ENCODE measurements at places on chromosomes 2 and 18.

DNA sequence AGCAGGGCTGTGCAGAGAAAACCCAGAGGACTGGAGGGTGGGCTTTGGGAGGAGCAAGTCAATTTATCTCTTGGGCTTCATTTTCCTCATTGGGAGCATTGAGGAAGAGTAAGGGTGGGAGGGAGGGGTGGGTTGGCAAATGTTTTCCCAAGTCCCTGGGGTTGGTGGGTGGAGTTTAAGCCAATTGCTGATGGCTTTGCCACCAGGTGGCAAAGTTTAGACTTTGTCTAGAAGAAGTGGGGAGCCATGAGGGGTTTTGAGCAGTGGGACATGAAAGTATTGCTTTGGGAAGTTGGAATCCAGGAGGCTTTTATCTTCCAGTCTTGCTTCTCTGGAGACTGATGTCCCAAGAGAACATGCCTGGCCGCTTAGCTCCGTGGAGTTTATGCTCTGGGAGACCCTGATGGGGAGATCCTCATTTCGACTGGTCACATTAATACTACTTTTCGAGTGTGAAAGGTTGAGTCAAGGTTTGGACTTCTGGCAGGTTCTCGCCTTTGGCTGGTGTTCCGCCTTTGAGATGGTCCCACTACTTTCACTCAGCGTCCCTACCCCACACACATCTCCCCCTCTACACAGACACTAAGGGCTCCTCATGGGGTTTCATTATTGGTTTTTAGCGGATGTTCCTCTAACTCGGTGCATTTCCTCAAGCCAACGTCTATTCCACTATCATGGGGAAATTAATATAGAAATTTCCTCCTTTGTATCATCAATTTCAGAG lies 126.7 kb downstream of the PRKCE start:
- no peak for DNase-seq

DNA sequence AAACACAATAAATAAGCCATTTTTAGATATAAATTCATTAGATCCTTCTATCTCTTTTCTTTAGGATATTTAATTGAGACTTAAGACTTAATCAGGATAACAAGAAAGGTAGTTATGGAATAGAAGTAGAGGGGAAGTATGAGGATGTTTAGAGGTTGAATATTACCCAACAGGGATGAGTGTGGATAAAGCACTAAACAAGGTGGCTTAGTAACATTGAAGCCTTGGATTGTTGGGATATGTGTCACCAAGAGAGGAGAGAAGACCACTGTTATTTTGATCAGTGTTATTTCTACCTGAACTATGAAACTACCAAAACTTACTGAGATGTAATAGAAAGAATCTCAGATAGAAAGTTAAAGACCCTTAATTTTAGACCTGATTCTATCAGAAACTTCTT lies 405.7 kb downstream of the PIK3C3 start:
- DNase-seq = no peak

DNA sequence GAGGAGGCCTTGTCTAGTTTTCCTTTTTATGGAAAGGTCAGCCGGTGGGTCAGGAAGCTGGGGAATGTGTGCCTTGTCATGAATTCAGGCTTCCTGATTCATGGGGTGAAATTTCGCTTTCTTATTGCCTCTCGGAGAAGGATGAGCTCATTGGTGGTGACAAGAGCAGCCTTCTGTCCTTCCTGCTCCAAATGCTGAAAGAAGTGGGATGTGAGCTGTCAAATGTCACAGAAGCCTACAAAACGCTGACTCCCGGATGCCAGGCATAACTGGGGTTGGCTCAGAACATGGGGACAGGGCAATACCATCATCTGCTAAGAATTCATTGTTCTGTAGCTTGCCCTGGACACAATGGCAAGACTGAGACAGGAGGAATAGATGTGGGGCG lies 55.8 kb upstream of the FAM136A start:
- no peak for DNase-seq

GRCh38 chr2:60962528-60962927 lies 55.0 kb upstream of the PEX13 start:
- no peak for DNase-seq

GRCh38 chr2:171316755-171317337 lies 116.9 kb downstream of the METTL8 start:
- DNase-seq = no peak

- no peak for DNase-seq
Observed at GRCh38 chr18:12027046-12027445, 45.7 kb downstream of the IMPA2 start.

DNA sequence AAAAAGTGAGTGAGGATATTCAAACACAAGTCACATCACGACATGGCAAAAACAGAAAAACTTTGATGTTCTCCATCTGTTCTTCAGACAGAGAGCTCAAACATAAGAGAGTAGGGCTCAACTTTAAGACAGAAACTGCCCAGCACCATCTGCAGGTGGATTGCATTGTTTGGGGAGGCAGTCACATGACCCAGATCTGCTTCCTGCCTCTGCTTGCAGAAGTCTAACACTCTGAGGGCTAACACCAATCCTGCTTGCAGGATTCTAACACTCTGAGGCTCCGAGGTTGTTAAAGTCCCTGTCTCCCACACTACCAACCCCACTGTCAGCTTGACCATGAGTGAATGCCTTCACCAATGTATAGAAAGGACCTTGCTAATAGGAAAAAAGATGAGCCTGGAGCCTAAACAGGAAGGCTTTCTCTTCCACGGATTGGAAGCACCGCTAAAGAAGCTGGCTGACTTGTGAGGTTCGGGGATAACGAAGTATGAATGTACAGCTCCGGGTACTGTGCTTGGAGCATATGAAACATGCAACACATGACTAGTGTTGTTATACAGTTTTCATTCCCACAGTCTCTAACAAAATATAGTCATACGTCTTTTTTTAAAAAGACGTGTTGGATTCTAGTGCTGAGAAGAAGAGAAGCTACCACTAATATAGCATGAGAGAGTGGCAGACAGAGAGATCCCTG lies 176.6 kb upstream of the CREB1 start:
- peak; percentile 16 for DNase-seq

GRCh38 chr18:73670039-73670438 lies 477.6 kb downstream of the FBXO15 start:
- no peak for DNase-seq

GRCh38 chr18:67776929-67777328 lies 260.4 kb upstream of the DSEL start:
- no peak for DNase-seq

GRCh38 chr2:172908275-172908674 lies 167.4 kb upstream of the MAP3K20 start:
- DNase-seq = no peak

- DNase-seq = peak; percentile 60
Observed at GRCh38 chr2:44244135-44244871, 31.0 kb upstream of the SLC3A1 start.

GRCh38 chr18:76412818-76413565 lies 82.0 kb downstream of the ZNF516 start:
- DNase-seq = no peak

GRCh38 chr2:169012812-169013627 lies 18.1 kb downstream of the ABCB11 start:
- DNase-seq = no peak

DNA sequence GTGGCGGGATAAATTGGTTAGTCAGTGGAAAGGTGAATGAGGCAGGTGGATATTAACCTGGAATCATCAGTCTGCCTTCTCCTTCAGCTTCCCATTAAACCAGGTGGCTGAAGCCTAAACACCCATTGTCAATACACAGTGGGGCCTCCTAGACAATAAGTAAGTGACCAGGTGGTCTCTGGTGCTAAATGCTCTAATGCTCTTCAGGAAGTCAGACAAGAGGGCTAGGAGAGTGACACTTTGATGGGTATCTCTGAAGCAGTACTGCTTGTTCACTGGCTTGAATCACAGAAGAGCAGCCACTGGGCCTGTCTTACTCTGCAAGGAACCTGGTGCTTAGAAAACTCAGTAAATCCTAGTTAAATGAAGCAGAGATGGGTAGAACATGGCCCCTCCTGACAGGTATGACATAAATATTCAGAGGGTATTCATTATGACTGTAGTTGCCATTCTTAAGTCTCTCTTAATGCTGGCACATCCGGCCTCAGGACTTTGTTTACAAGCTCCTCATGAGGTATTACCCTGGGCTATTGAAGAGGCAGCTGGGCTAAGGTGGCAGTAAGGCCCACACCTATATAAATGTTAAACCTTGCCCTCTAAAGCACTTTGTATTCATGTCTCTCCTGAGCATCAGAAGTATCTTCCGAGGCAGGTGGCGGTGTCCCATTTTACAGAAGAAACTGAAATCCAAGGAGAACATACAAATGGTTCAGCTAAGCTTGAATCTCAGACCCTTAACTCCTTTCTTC lies 104.9 kb downstream of the NCK2 start:
- DNase-seq = no peak

GRCh38 chr2:226977775-226978190 lies 141.9 kb downstream of the RHBDD1 start:
- no peak for DNase-seq

- peak; percentile 78 for DNase-seq
Observed at GRCh38 chr2:165874445-165875039, 79.0 kb downstream of the TTC21B start.

DNA sequence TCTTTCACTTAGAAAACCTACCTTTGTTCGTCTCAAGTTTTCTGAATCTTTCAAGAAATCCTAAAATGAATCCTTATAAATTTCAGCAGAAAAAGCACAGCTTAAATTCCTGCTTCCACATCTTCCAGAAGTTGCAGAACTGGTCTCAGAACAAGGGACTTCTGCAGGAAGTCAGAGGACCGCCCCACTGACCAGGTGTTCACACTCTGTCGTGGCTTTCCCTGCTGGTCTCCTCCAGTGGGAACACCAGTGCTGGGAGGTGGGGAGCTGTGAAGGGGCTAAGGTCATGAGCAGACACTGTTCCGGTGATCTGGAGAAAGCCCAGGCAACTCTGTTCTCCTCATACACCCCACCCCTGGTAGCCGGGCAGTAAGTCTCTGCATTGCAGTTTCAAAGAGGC lies 3.5 kb downstream of the FAM110C start:
- no peak for DNase-seq

GRCh38 chr2:42844901-42845821 lies 52.8 kb upstream of the HAAO start:
- no peak for DNase-seq

GRCh38 chr18:600107-600506 lies 3.3 kb downstream of the CLUL1 start:
- DNase-seq = no peak

GRCh38 chr2:239168575-239168974 lies 232.2 kb downstream of the HDAC4 start:
- DNase-seq = no peak

- DNase-seq = no peak
Observed at GRCh38 chr2:193556766-193557470, 1362.2 kb upstream of the TMEFF2 start.

DNA sequence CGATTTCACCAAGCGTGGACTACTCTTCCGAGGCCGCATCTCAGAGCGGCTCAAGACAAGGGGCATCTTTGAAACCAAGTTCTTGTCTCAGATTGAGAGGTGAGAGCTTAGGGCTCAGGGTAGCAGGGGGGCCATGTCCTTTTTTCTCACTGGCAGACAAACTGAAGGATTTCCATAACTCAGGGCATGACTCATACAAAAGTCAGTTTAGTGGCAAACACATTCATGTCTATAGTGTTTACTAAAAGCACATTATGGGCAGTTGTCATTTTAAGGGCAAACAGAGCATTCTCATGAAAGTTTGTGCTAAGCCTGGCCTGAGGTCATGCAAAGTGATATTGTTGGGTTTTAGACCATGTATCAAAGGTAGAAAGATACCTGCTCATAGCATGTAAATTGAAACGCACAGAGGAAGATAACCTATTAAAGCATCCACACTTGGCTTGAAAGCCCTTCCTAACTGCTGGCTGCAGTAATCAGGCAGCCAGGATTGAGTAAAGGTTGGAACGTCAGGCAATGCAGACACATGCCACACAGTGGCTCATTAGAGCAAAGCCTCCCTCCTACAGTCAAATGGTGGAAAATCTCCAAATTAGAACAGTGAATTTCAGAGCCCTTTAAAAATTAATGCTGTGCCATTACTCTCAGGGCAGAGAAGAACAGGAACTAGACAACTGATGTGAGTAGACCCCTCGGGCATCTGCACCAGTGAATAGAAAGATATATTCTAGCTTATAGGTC lies 54.2 kb downstream of the HK2 start:
- no peak for DNase-seq

DNA sequence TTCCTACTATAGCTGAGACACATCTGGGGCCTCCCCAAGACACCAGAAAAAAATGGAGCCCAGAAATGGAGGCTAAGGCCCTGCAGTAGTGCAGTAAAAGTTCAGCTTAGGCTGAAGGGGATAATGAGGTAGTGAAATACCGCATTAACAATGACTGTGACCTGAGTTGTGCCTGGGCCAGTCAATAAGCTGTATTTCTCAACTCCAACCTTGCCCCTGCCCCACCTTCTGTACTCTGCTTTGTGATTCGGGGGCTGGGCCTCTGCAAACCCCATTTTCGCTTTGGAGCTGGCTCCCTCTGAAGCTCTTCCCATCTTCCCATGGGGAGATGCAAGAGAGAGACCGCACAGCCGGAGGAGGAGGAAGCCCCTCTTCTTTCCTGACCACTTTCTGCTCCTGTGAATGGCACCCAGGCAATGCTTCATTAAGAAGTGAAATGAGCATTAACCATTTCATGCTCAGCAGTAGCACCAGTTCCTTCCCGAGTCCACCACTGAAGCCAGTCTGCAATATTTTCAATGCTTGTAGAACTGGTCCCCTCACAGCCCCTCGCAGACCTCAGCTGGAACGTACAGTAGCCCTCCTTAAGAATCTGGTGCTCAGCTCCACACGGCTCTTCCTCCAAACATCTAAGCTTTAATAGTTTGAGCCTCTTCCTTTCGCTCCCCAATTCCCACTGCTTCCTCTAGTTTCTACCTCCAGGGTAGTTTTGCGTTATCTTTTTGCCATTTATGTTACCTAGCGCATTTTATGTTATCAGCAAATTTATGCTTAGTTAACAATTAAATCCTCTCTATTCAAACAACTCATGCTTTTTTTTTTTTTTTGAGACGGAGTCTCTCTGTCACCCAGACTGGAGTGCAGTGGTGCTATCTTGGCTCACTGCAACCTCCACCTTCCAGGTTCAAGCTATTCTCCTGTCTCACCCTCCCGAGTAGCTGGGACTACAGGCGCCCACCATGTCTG lies 32.6 kb upstream of the SCYGR1 start:
- no peak for DNase-seq

DNA sequence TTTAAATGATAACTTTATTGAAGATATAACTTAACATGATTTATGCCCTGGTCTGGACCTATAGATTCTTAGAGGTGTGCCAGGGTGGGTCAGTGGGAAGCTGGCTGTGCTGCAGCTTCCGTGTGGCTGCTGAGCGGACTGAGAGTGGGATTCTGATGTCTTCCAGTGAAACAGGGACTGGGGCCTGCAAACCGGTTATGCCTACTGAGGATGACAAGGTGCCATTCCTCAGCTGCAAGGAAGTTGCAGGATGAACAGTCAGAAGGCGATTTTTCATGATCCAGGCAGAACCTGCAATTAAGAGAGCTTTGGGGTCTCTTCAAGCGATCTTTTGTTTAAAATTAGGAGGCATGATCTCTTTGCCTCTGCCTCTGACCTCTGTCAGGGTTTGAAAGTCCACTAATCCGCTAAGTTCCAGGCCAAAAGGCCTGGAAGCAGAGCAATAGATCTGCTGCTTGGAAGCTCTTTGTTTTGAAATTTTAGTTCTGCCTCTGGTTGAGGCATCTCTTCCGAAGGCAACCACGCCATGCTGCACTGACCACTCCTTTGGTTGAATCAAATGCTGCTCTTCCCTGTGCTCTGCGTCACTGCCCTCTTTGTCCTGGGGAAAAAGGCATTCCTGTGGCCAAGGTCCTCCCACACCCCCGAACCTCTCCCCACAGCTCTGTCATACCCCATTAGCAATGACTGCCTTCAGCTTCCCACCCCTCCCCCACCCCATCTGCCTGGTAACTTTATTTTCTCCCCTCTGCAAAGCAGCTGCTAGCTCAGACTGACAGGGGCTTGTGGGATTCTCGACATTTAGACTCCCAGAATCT lies 2.0 kb downstream of the TMEM169 start:
- no peak for DNase-seq

GRCh38 chr2:42895791-42896135 lies 103.4 kb upstream of the HAAO start:
- DNase-seq = no peak

Data from MV-4-11 (cell line).